ENCODE measurements at places on chromosomes 13 and 19. TPM values are rescaled to one million over a fixed set of nuclear protein-coding genes. Genes with fewer than 3 reads are reported as not detected.

Gene CLIP3
- 5.0 TPM for total RNA-seq

Gene ZNF66
- 13.1 TPM for total RNA-seq

Gene FGF9
- 3.7 TPM for total RNA-seq

Gene ZNF208
- total RNA-seq = 1.9 TPM

Gene PEG3
- 0.58 TPM for total RNA-seq

Gene WDR88
- not detected for total RNA-seq

DNA sequence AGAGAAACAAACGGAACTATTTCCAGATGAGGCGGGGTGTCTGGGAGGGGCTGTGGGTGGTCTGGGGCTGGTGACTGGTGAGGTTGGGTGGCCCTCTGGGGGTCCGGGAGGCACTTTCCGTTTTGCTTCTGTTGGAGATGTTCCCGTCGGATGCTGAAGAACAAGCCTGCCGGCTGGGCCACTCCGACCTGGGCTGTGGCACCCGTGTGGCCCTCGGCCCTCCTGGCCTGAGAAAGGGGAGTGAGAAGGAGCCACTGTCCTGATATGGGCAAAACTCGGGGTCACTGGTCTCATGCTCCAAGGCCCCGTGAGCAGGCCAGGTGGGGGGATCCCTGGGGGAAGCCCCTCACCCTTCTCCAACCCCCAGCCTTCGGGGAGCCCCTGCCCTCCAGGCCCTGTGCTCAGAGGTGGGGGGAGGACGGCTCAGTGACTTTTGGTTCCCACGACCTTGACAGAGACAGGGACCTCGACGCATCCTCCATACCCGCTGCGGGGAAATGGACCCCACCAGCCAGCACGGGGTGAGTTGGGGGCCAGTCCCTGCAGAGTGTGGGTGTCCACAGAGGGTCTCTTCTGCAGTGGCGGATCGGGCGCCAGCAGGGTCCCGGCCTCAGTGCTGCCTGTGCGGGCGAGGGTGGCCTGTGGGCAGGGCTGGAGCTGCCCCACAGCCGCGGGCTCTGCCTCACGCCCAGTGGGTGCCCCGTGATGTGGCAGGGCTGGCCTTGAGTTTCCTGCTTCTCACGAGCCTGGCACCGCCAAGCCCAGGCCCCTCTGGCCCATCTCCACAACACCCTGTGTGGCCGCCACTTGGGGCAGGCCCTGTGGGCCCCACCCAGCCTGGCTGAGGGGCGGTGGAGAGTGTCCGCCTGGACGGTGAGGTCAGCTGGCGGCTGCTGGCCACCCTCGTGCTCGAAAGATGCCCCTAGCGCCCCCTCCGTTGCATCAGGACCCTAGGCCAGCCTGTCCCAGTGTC is 4.4 kb upstream of the TBXA2R start:
- H3K4me1 ChIP-seq = peaks cover 32% of the 10 kb centered on the region
- H3K4me3 ChIP-seq = no peak overlapping the region
- no peak for DNase-seq
- no peak overlapping the region for H3K27ac ChIP-seq
- peaks cover 21% of the 10 kb centered on the region for H3K36me3 ChIP-seq

GRCh38 chr19:48674921-48675824 is 2.4 kb upstream of the NTN5 start:
- no peak overlapping the region for H3K4me3 ChIP-seq
- no peak overlapping the region for H3K27ac ChIP-seq
- H3K4me1 ChIP-seq = peaks cover 10% of the 10 kb centered on the region
- no peaks in the 10 kb centered on the region for H3K27me3 ChIP-seq

DNA sequence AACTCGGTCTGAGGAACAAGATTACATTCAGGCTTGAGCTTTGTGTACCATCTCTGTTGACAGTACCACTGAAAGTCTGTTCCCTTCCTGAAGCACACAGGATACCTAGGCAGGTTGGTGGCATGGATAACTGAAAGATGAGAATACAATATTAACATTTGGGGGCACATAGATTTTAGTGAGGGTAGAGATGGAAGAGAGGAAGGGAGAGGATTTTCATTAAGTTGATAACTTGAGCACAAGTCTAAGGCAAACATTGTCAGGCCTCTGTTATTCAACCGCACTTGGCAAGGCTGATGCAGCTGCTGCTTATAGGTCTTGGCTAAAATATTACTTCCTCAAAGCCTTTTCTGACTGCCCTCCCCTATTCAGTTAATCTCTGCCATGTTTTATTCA is 10.9 kb downstream of the MIR17HG start:
- peaks cover 3% of the 10 kb centered on the region for H3K4me1 ChIP-seq
- no peak for DNase-seq
- no peak overlapping the region for H3K27ac ChIP-seq
- no peaks in the 10 kb centered on the region for H3K27me3 ChIP-seq

DNA sequence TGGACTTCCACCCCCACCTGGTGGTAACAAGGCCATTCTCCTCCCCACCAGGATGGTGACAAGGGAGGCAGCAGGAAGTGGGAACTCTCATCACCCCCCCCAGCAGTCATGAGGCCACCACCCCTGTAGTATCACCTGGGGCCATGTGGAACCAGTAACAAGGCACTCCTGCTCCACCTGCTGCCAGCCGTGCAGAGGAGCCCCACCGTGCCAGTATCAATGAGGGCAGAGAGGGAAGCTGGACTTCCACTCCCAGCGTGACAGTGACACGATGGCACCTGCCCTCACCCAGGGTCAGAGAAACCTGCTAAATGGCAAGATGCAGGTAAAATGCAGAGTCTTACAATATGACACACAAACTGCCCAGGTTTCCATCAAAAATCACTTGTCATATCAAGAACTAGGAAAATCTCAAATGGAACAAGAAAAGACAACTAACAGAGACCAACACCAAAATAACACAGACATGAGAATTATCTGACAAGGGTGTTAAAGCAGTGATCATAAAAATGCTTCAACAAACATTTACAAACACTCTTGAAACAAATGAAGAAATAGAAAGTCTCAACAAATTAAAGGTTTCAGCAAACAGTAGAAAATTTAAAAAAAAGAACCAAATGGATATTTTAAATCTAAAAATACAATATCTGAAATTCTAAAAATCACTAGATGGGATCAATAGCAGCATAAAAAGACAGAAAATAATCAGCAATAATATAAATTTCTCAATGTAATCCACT is 9.1 kb upstream of the SPACA7 start:
- no peaks in the 10 kb centered on the region for H3K4me1 ChIP-seq
- H3K36me3 ChIP-seq = no peaks in the 10 kb centered on the region
- no peaks in the 10 kb centered on the region for H3K27me3 ChIP-seq
- H3K4me3 ChIP-seq = no peak overlapping the region
- no peak for DNase-seq
- H3K27ac ChIP-seq = no peak overlapping the region

DNA sequence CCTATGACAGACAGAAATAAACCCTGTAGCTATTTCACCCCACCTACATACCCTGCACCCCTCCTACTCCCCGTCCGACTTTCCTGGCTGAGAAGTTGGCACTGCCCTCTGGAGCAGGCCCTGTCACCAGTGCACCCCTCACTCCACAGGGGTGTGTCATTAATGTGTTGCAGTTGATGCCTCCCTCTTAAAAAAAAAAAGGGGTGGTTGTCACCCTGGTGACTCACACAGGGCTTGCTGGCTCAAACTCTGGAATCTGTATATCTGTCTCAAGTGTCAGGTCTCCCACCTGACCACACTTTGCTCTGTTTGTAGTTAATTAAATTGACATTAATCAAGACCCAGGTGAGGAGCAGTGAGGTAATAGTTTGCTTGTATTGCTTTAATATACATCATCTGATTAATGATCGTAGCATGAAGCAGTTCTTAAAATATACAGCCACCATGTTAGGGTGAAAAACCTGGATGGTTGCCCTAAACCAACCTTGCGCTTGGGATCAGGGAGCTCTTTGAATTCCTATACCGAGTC is 2.0 kb upstream of the GATAD2A start:
- no peak overlapping the region for H3K4me3 ChIP-seq
- peak overlapping the region; percentile 11 for H3K27ac ChIP-seq
- no peak for DNase-seq
- H3K4me1 ChIP-seq = peaks cover 13% of the 10 kb centered on the region

GRCh38 chr19:49224879-49225278 is 67.3 kb downstream of the TRPM4 start:
- H3K4me1 ChIP-seq = peaks cover 7% of the 10 kb centered on the region
- H3K27ac ChIP-seq = no peak overlapping the region

DNA sequence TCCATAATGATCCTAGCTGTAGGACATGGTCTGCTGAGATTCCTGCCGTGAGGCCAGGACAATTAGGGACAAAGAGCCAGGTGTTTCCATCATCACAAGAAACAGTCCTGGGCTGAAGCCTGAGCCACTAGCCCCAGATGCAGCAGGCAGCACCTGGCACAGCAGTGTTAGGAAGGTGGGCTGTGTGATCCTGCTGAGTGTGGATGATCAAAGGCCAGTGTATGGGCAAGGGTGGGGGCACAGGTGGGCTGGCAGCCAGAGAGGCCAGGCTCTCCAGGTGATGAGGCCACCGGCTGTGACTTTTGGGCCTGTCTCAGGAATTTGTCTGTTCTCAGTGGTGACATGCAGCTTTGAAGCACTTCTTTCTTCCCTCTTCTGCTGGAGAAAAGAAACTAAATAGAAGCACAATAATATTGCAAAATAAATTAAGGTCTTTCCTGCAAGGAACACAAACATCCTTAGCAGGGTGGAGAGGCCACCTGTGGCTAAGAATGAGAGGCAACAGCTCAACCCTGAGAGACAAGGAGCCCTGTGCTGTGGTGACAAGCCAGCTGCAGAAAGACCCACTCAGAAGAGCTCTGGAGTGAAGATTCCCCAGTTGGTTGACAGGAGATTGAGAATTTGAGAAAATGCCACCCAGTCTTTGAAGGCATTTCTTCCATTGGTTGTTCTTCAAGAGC is 127.6 kb downstream of the KATNAL1 start:
- no peak overlapping the region for H3K27ac ChIP-seq
- H3K4me3 ChIP-seq = no peak overlapping the region
- H3K4me1 ChIP-seq = no peaks in the 10 kb centered on the region
- H3K27me3 ChIP-seq = no peaks in the 10 kb centered on the region

DNA sequence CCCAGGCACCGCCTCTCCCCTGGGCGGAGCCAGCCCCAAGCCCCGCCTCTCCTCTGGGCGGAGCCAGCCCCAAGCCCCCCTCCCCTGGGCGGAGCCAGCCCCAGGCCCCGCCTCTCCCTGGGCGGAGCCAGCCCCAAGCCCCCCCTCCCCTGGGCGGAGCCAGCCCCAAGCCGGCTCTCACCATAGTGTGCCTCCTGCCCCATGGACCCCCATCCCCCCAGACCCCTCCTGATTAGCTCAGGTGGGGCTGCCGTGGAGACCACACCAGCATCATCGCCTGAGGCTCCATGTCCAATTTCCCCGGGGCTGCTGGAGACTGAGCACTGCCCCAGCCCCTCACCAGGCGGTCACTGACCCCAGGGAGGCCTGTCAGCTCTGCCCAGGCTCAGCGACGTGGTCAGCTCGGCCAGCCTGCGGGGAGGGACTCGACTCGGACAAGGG is 4.2 kb upstream of the MADCAM1 start:
- peaks cover 20% of the 10 kb centered on the region for H3K27me3 ChIP-seq
- DNase-seq = peak; percentile 46
- no peak overlapping the region for H3K4me3 ChIP-seq
- no peaks in the 10 kb centered on the region for H3K4me1 ChIP-seq

DNA sequence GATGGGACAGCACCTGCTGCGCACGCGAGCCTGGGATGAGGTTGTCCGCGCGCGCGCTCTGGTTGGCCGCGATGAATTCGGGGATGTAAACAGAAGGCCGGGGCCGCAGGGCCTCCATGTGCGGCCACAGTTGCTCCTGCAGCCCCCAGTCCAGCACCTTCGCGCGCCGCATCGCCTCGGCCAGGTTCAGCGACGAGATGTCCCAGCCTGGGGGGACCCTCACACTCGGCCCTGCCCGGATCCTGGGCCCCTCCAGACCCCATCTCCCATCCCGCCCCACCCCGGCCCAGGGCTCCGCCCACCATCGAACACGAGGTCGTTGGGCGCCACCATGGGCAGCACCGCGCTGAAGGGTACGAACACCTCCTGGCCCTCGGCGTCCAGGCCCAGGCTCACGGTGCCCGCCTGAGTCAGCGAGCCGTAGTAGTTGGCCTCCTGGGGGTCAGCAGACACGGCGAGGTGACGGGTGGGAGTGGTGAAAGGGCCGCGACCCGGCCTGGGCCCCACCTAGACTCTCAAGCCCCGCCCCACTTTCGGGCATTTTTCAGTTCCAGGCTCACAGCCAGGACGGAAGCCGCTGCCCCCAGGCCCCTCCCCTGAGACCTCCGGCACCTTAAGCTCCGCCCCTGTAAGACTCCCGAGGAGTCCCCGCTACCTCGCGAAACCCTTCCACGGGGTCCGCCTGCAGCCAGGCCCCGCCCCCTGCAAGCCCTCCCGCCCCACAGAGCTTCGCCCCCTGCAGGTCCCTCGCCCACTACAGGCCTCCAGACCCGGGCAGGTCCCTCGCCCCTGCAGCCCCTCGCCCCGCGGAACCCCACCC is 1.1 kb downstream of the ISYNA1 start:
- H3K27me3 ChIP-seq = no peaks in the 10 kb centered on the region
- no peak overlapping the region for H3K27ac ChIP-seq
- peaks cover 68% of the 10 kb centered on the region for H3K4me1 ChIP-seq
- DNase-seq = peak; percentile 78

DNA sequence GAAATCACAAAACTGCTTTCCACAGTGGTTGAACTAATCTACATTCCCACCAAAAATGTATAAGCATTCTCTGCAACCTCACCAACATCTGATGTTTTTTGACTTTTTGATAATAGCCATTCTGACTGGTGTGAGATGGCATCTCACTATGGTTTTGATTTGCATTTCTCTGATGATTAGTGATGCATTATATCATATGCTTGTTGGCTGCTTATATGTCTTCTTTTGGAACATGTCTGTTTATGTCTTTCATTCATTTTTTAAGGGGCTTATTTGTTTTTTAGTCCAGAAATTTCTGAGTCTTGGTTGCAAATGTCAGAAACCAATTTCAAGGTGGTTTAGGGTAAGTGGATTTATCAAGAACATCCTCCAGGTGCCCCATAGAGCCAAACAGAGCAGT is 484.8 kb upstream of the TSHZ3 start:
- H3K27ac ChIP-seq = no peak overlapping the region
- no peak for DNase-seq
- H3K4me3 ChIP-seq = no peak overlapping the region
- no peaks in the 10 kb centered on the region for H3K4me1 ChIP-seq
- no peaks in the 10 kb centered on the region for H3K36me3 ChIP-seq

DNA sequence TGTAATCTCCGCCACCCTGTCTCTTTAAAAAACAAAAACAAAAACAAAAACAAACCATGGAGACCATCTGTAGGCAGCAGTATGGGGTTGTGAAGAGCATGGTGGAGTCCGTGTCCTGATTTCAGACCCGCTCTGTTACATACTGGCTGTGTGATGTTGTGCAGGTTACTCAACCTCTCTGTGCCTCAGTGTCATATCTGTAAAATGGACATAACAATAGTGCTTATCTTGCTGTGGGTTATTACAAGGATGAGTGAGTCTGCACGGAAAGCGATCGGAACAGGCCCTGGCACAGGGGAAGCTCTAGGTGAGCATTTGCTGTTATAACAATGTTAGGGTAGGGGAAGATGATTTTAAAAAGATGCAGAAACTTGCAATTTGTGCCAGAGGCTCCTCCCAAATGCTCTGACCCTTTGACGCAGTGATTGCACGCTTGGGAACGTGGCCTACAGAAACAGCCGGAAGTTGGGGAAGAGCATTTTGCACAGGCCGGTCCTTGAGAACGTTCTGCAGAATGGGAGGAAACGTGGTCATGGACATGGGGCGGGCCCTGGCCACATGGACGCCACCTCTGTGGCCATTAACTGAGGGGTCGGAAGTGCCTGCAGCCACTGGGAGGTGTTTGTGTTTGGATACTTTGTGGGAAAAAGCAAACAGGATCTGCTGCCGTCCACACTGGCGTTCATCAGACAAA is 15.7 kb upstream of the SELENOW start:
- no peak for DNase-seq
- no peak overlapping the region for H3K4me3 ChIP-seq
- H3K4me1 ChIP-seq = no peaks in the 10 kb centered on the region
- peaks cover 3% of the 10 kb centered on the region for H3K27me3 ChIP-seq
- H3K27ac ChIP-seq = no peak overlapping the region
